Activated CD8-positive, alpha-beta T cell treated with anti-CD3 and anti-CD28 coated beads, Interleukin-2, amount 10 ng/mL, durations not matched to agents 7 days and 5 days (primary cell): ENCODE measurements at places on chromosomes 16 and 17. TPM values are rescaled to one million over a fixed set of nuclear protein-coding genes. Genes with fewer than 3 reads are reported as not detected.
A peak's percentile ranks its signal among the peaks of the same experiment; 100 is the strongest.

- no peak for DNase-seq
Measured at GRCh38 chr17:14762736-14763479, 462.0 kb downstream of the HS3ST3B1 start.

- no peak for DNase-seq
Measured at GRCh38 chr16:20308801-20309590, 18.3 kb downstream of the GP2 start.

- DNase-seq = no peak
Measured at GRCh38 chr17:2682176-2682938, 29.2 kb downstream of the CLUH start.

- DNase-seq = no peak
Measured at GRCh38 chr17:38563362-38564253, 42.1 kb downstream of the SRCIN1 start.

DNA sequence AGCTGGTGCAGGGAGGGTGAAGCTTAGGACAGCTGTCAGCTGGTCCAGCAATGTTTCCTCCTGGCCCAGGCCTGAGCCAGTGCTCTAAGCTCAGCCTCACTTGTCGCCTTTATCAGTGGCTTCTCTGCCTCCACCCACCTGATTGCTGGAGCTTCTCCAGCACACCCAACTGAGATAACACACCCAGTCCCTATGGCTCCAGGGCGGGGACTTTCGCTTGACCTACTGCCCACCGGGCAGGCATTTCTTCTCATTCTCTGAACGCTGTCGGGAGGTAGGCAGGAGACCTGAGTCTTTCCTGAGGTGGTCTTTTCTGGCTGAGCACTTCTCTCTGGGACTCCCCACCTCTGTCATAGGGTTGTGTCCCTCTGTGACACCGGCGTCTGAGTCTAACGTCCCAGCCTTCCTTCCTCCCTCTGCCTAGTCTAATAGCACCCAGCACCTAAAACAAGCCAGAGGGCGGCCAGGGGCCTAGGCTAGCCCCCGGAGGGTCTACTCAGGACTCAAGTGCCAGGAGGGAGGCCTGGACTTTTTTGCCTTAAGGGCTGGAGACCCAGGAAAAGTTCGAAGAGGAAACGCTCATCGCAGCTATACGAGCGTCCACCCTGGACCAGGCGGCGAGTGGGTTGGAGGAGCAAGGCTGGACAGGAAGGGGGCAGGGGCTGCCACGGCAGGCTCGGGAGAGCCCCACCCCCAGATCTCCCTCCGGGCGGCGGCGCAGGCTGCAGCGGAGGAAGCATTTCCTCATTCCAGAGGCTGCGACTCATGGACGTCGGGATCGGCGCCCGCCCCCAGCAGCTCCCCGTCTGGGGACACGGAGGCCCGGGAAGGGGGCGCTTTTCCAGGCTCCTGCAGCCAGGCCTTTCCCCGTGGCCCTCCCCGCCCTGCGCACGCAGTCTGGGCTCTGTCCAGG, 756 bp downstream of the TAX1BP3 start:
- DNase-seq = peak; percentile 30

DNA sequence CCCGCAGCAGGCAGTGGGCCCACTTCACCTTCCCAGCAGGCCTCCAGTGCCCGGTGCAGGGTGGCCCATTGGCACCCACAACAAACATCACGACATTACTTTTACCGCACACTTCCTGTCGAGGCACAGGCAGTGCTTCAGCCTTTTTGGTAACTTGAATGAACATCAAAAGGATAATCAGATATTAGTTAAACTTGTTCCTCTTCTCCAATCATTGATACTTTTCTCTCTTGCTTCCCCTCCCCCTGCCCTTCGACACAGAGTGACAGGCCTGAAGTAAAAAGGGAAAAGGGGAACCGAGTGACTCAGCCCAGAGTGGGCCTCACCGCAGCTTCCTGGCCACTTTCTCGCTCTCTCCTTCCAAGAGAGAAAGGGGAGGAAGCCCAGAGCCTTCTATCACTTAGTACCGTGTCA, 507.0 kb downstream of the MAF start:
- DNase-seq = peak; percentile 53

DNA sequence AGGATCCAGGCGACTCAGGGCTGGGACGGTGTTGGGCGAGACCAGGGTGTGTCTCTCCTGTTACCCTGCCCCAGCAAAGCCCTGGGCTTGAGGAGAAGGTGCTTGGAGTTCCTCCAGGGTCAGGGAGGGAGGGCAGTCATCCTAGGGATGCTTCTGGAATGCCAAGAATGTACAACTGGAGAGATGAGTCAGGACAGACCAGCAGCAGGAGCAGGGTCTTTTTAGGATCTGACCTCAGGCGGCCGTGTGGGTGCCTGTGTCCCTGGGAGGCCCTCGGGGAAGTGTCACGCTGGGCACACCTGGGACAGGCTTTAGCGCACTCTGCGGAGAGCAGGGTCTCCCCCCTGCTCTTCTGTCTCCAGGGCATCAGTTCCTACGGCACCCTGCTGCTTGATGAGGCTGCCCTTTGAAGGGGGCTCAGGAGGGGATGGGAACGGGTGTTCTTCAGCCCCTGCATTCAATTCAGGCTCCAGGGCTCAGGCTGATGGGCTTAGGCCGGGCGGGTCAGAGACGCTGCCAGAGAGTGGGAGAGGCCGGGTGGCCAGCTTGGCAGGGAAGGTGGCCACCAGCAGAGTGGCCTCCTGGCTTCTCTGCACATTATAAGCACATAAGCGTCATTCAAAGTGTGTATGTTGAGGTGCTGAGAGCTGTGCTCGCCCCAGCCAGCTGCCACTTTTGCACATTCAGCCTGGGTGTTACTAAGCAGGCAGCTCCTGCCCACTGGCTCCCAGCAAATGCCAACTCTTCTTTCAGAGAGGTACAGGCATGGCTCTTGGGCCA, 8.4 kb upstream of the MTSS2 start:
- no peak for DNase-seq

DNA sequence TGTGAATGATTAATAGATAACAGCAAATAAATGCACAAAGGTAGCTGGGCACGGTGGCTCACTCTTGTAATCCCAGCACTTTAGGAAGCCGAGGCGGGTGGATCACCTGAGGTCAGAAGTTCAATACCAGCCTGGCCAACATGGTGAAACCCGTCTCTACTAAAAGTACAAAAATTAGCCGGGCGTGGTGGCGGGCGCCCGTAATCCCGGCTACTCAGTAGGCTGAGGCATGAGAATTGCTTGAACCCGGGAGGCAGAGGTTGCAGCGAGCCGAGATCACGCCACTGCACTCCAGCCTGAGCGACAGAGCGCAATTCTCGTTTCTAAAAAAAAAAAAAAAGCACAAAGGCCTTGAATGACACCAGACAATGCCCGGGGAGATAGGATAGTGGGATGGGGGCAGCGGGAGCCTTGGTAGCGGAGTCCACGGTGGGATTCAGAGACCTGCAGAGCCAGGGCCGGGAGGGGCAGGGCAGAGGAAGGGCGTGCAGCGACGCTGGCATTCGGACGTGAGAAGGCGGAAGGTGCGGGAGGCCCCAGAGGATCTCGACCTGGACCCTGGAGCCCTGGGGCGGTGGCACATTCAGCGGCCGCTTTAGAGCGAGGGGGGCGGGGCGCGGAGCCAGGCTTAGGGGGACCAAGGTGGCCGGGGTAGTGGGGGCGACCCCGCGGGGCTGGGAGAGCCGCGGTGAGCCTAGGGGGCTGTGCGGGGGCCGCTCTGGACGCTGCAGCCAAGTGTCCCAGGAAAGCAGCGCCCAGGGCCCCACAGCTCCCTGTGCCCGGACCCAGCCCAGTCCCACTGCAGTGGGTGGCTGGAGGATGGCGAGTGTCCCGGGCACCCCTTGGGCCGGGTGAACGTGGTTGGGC, 999 bp upstream of the FLYWCH2 start:
- DNase-seq = peak; percentile 51

GRCh38 chr16:56672761-56673536, 3.3 kb downstream of the MT1H start:
- no peak for DNase-seq

DNA sequence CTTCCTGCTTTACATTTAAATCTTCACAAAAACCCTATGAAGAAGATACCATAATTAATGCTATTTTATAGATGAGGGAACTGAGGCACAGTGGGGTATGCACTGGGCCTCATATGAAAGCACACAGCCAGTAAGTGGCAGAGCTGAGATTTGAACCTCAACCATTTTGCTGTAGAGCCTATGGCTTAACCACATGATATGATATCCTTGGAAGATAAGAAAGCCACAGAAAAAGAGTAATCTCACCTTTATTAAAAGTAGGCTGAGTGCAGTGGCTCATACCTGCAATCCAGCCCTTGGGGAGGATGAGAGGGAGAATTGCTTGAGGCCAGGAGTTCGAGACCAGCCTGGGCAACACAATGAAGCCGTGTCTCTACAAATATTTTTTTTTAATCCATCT, 15.0 kb upstream of the TOB1 start:
- DNase-seq = no peak

GRCh38 chr16:67170168-67170948, at the start of gene NOL3:
Gene NOL3, plus strand, starts transcription at chr16:67170538.
- peak; percentile 65 for DNase-seq

GRCh38 chr17:29140631-29141513, 39.3 kb downstream of the MYO18A start:
- DNase-seq = peak; percentile 70

DNA sequence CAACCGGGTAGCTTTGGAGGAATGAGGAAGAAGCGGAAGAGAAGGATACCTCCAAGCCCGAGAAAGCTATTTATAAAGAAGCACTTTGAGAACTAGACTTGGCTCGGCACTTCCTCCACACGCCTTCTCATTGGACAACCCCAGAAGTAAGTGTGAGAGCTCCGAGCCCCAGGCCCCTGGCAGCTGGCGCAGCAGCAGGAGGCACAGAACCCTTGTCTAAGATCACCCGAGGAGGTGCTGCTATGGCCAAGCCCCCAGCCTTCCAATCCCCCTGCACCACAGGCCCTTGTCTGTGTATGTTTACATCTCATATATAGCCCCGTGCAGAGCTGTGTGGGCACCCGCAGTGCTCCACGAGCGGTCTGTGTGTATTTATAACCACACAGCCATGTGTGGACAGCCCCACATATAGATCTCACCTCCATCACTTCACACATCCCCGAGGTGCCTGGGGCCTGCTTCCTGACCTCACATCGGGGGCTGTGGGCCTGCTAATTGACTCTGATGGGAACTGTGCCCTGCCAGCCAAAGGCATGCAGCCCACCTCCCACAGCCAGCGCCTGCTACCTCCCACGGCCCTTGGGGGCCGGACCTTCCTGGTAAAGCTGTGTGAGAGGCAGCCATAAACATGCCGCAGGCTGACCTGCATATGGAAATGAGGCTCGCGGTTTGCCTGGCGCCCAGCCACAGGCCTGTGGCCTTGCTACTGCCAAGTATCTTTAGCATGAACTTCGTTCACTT, 96.1 kb downstream of the C17orf67 start:
- no peak for DNase-seq

GRCh38 chr16:48611329-48612137, 1.6 kb upstream of the N4BP1 start:
- peak; percentile 90 for DNase-seq

GRCh38 chr17:30393911-30394867, 15.5 kb downstream of the CPD start:
- no peak for DNase-seq

- DNase-seq = peak; percentile 28
Measured at GRCh38 chr17:76996741-76997694, 128.8 kb downstream of the MGAT5B start.

GRCh38 chr17:49616086-49616485, 40.4 kb downstream of the NXPH3 start:
- no peak for DNase-seq

GRCh38 chr17:37291351-37291750, 84.4 kb upstream of the C17orf78 start:
- DNase-seq = no peak

DNA sequence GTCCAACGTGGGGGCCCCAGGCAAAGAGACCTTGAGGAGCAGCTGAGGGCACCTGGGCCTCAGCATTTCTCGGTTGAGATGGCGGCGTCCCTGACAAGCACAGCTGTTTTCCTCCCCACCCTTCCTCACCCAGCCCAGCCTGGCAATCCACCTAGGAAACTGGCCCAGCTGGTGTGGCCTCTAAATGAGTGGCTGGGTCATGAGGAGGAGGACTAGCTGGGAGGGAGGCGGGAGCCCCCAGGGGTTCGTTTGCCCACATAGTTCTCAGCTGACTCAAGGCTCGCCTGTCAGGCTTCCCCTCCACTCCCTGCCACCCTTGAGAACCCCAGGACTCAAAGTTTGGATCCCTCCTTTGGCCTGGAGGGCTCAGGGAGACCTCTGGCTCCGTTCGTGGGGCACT, 5.9 kb downstream of the RNF222 start:
- DNase-seq = no peak

DNA sequence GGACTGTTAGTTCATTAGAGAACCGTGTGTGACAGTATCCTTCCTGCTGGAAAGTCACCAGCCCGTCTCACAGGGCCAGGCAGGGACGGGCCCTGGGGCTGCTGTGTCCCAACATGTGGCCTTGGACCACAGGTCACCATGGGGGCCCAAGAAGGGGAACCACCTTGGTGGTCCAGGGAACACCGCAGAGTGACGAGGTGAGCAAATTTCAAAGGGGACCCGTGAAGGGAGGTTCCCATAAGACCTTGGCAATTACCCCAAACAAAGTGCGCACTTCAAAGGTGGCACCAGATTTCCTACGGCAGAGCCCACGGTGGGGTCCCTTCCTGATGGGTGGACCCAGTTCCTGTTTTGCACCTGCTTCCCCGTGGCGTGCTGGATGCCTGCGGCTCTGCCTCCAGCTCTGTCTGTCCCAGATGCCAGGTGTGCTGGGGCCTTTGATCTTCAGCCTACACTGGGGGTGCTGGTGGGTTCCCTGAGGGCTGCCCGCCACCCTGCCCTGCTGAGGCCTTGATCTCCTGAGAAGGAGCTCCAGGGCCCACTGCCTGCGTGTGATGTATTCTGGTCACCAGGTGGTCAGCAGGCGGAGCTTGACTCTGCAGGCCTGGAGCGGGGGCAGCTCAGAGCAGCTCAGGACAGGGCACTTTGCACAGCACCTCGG, 27.0 kb downstream of the SLC7A5 start:
- DNase-seq = no peak

DNA sequence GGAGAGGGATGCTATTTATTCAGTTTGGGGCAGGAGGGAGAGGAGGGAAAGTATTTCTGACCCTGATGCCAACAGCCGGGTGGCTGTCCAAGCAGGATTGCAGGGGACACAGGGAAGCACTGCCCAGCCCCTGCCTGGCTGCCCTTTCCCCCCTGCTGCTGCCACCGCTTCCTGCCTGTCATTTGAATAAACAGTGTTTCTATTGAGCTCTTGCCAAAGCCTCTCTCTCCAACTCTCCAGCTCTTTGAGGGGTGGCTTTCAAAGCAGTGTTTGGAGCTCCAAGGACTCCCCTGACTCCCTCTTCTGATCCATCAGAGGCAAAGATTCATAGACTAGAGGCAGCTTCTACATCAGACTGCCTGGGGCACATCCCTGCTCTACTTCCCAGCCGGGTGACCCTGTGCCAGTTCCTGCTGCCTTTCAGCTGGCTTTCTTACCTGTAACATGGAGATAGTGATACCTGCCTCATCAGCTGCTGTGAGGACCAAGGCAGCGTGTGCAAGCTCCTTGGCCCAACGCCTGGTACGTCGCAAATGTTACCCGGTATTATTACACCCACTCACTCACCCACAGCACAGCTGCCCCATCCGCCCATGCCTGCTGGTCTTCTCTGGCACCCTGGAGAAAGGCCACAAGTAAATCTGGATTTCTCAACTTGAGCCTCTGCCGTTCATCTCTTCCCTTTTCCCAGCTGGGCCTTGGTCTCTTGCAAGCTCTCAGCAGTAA, 9.5 kb downstream of the PROCA1 start:
- no peak for DNase-seq

PTX4 gene
- not detected for total RNA-seq

ZNF629 gene
- total RNA-seq = 1.7 TPM

FMNL1 gene
- total RNA-seq = 375 TPM

LGALS9B gene
- 0.45 TPM for total RNA-seq

NOXO1 gene
- not detected for total RNA-seq

MMP28 gene
- total RNA-seq = not detected

SOX8 gene
- total RNA-seq = not detected

SLFN5 gene
- total RNA-seq = 212 TPM

GP1BA gene
- total RNA-seq = not detected

NKIRAS2 gene
- 26.2 TPM for total RNA-seq

OMG gene
- 0.50 TPM for total RNA-seq
